ENCODE measurements at places on chromosomes 3 and 15.

DNA sequence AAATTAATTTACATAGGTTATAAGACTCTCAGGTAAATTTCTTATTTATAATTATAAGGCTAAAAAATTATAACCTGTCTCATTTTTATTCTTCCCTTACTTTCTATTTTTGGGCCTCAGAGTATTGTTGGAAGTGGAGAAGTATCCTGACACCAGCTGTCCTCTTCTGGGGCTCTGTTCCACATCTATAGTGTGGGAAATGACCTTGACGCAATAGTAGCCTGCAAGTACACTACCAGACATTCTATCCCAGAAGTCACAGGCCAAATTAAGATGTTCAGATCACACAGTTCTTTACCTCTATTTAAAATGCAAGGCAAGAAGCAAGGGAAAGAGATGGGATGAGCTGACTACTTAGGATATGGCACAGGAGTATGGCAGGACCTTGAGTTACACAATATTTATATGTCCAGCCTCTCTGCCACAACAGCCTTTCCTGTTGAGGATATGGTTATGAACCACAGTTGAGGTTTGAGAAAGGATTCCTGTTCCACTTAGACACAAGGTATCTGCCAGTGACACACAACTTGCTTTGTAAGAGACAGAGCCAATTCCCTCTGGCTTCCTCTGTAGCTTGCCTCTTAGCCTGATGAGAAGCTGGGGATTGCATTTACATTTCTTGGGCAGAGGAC, 158.0 kb upstream of the IL12A start:
- no peak for DNase-seq

- DNase-seq = no peak
Measured at GRCh38 chr3:37163262-37164015, 10.9 kb downstream of the LRRFIP2 start.

- no peak for DNase-seq
Measured at GRCh38 chr3:79154865-79155264, 612.9 kb downstream of the ROBO1 start.

GRCh38 chr3:165336786-165337185, 140.6 kb upstream of the SLITRK3 start:
- DNase-seq = no peak

DNA sequence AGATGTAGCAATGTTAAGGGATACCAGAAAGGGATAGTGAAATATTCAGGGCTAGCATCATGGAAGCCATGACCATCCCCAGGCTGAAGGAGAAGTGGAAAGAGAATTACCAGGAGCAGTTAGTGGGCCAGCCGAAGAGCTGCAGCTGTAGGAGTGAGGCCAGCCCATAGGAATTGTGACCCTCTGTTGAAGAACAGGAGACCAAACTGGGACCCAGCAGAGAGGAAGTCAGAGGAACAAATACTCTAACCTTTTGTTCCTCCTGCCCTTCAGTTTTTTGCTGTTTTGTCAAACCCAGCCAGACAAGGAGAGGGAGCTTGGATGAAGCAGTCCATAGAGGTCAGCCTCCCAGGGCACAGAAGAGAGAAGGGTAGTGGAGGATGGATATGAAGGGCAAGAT, 115.4 kb downstream of the CLSTN2 start:
- DNase-seq = no peak

- DNase-seq = no peak
Measured at GRCh38 chr3:52714335-52715302, 8.7 kb downstream of the SPCS1 start.

GRCh38 chr15:85543741-85544155, 163.3 kb downstream of the AKAP13 start:
- peak; percentile 24 for DNase-seq

- DNase-seq = no peak
Measured at GRCh38 chr3:179027326-179027900, 44.2 kb downstream of the ZMAT3 start.

- DNase-seq = no peak
Measured at GRCh38 chr3:52395503-52395865, 49.4 kb downstream of the SEMA3G start.

DNA sequence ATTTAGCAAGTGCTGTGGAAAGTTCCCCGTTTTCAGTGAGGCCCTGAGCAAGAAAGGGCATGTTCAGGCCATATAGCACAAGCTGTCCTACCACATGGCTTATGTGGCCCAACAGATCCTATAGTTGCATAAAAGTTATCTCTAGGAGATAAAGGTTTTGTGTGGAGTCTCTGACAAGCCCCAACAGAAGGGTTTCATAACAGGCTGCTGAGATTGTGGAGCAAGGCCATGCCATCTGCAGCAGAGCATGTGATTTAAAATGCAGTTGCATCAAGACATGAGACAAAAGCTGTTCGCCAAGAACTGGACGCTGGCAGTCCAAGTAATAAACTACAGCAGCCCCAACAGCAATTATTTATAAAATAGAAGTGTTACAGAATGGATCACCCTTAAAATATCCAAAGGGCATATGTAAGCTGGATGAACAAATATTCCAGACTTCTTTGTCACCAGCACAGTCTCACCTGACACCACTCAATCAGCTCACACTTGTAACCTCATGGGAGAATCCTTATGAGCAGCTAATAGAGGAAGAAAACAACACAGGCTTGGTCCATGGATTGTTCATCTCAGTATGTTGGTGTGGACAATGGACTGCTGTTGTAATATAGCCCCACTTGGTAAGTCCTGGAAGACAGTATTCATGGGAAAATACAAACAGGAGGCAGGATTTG, 14.4 kb upstream of the CLDN1 start:
- no peak for DNase-seq

DNA sequence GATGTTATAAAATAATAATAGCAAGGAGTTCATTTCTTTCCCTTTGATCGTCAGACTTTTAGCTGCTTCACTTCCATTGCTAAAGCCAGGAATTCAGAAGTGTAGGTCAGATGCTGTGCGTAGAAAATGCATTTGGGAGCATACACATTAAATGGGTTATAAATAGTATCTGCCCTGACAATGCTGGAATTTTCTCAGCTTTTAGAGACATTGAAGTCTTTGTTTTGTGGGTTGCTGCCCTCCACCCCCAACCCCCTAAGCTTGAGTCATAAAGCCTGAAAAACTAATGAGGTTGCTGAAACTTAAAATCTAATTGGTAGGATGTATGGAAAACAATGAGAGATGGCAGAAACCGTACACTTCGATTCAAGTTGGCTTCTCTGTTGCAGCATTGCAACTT, 81.9 kb downstream of the MITF start:
- no peak for DNase-seq

DNA sequence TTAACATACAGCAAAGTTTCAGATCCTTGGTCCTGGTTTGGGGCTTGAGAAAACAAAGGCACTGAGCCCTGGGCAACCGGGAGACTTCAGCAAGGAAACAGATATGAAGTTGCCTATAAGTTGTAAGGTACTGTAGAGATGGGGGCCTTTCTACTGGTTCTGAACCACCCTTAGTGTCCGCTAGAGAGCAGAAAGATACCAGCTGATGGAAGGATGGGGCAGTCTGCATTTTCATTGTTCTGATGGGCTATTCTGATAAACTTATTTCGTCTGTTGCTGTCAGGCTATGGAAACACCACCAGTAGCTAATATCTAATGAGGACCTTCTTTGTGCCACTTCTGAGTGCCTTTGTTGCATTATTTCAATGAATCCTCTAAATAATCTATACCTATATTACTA, 38.7 kb downstream of the FGD5 start:
- peak; percentile 26 for DNase-seq

DNA sequence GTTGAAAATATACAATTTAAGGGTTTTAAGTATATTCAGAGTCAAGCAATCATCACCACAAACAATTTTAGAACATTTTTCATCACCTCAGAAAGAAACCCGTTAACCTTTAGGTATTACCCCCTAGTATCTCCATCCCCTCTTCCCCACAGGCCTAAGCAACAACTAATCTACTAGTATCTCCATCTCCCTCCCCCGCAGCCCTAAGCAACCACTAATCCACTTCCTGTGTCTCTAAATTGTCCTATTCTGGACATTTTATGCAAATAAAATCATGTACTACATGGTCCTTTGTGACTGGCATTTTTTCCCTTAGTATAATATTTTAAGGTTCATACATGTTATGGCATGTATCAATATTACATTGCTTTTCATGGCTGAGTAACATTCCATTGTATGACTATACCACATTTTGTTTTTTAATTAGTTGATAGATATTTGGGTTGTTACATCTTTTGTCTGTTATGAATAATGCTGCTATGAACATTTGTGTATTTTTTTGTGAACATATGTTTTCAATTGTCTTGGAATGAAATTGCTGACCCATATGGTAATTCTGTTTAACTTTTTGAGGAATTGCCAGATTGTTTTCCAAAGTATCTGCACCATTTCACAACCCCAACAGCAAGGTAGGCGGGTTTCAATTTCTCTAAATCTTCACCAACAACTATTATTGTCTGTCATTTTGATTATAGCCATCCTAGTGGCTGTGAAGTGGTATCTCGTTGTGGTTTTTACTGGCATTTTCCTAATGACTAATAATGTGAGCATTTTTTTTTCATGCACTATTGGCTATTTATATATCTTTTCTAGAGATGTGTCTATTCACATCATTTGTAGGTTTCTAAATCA, 215.6 kb upstream of the CD96 start:
- DNase-seq = no peak

DNA sequence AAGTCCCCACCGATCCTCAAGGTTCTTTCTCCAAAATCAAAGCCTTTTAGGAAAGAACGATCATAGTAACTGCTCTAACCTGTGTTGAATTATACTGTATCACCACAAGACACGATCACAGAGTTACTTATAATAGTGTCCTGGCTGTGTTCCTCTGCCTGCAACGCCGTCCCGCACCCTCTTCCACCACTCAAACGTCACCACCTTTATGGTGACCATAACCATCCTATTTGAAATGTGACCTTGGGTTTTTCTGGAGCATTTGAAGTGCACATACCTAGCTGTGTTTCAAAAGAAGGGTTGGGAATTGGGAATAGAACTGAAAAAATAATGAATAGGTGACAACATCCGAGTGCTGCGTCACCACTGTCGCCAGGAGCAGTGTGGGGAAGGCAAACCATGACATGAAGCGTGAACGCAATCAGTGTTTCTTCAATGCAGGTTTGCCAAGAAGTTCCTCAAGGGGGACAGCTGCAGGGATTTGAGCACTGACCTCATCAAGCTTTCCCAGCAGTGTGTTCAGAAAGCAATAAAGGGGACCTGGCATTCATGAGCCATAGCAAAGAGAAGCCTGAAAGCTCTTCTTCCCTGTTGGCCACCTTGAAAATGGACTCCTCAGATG, 769 bp upstream of the SELENOS start:
- peak; percentile 29 for DNase-seq

GRCh38 chr3:44058868-44059203, 182.8 kb upstream of the TOPAZ1 start:
- DNase-seq = no peak

GRCh38 chr3:128508852-128509251, 15.9 kb upstream of the GATA2 start:
- DNase-seq = no peak

GRCh38 chr15:58608129-58608590, 141.3 kb downstream of the ADAM10 start:
- DNase-seq = peak; percentile 14

GRCh38 chr3:12427551-12427950, 56.7 kb upstream of the TSEN2 start:
- no peak for DNase-seq
